ENCODE measurements at places on chromosomes 7 and 10.

GRCh38 chr7:92044148-92044547 lies 90.1 kb downstream of the CYP51A1 start:
- DNase-seq, result peak; percentile 21

- DNase-seq, result no peak
Observed at GRCh38 chr7:356691-357462, 66.9 kb downstream of the FOXL3 start.

DNA sequence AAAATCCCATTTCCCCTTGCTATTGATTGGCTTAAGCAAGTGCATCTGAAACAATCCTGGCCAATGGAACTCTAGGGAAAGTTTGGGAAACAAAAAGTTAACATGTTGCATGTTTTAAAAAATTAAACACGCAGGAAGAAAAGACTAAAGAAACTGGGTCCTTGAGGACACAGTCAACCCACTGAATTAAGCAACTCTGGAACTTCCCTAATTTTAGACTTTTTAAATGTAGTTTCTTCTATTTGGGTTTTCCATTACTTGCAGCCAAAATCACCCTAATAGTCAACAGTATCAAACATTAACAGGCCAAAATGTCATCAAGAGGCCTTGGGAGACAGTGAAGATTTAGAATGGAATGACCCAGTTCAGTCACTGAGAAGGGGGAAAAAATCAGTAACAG lies 40.6 kb downstream of the OSBPL3 start:
- DNase-seq, result no peak

GRCh38 chr7:4018601-4019316 lies 663.3 kb upstream of the FOXK1 start:
- DNase-seq, result peak; percentile 38

DNA sequence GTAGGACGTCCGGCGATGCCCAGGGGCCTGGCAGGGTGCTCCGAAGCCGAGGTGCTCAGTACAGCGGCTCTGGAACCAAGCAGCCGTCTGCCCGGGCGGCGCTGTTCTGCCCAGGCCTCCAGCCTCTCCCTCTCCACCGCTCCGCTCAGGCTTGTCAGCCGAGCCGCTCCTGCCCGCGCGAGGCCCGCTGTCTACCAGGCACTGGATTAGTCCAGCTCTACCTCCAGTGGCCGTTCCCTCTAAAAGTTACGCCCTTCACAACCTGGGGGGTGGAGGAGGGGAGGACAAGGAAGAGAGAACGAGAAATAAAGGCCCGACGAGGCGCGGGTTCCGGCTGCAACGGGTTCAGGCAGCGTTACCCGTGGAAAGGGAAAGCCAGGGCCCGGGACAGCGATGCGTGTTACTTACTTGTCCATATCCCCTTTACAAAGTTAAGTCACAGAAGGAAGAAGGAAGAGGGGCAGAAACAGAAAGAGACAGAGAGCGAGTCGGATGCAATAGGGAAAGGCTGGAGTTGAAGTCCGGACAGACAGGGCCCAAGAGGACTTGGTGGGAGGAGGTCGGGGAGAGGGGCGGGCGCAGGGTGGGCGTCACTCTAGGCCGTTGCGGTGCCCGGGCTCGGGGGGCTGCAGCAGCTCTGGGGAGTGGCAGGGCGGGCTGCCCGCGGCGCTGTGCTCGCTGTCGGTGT lies 2.8 kb downstream of the SP8 start:
- DNase-seq, result no peak

- no peak for DNase-seq
Observed at GRCh38 chr10:93516006-93516380, 19.6 kb downstream of the CEP55 start.

DNA sequence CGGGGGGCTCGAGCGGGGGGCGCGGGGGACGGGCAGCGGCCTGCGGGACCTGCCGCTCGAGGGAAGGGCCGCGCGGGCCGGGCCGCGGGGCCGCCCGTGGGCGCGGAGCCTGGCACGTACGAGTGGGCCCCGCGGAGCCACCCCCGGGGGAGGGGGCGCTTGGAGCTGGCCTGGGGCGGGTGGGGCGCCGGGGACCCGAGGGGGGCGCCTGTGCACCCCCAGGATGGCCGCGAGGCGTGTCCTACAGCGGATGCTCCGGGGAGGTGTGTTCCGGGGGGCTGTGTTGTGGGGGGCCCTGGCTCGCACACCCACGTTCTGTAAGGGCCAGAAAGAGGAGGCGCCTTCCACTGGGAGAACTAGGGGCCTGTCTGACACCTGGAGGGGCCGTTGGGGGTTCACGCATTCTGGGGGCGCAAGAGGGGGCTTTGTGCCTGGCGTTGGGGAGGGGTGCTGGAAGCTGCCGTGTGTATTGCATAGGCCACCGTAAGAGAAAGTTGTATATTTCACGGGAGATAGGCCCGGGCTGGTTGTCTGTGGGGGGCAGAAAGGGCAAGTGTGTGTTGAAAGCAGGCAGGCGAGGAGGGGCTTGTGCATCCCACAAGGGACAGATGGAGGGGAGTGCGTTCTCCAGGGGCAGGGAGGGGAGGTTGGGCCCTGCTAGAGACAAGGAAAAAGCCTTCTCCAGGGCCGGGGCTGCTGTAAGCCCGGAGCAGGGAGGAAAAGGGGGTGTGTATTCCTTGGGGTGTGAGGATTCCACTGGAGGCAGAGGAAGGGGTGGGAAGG lies 663 bp downstream of the VPS37D start:
- DNase-seq, result no peak

DNA sequence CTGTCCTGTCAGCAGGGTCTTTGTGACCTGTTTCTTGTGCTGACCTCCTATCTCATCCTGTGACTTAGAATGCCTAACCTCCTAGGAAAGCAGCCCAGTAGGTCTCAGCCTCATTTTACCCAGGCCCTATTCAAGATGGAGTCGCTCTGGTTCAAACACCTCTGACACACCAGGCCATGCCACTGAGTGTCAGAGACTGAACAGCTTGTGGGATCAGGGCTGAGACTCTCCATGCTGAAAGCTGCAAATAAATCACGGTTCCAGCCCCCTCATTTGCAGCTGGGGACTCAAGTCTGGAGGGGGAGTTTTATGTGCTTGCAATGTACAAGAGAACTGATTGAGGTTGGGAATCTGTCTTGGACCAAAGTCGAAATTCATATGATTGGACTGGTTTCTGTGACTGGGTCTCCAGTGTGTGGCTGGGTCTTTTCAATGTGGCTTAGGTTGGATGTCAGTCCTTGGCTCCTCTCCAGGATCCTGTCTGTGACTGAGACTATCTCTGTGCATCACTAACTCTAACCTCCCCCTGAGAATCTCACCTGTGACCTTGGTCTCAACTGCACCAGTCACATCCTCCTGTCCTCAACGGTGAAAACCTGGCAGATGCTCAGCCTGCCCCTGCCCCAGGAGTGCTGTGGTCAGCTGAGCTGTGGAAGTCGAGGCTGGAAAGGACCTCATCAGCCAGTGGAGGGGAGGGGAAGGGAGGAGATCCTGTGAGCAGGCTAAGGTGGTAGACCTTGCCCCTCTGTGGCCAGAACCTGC lies 11.7 kb downstream of the PRF1 start:
- peak; percentile 6 for DNase-seq

- DNase-seq, result peak; percentile 28
Observed at GRCh38 chr10:114458955-114459354, 54.7 kb upstream of the AFAP1L2 start.

GRCh38 chr10:19531324-19531723 lies 284.9 kb upstream of the PLXDC2 start:
- DNase-seq, result no peak

DNA sequence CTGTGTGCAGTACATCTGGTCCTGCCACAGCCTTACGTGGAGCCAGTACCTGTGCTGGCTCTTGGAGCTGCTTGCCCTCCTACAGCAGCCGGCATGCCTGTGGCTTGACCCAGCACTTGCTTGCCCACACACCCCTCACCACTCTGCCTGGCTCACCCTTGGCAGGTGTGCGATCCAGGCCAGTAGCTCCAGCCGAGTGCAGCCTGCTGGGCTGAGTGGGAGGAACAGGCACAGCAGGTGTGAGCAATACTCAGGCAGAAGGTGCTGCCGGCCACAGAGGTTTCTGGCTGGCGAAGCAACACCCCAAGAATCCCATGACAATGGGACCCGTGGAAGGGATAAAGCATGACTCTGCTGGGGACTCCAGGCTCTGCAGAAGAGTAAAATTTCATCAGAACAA lies 173.5 kb upstream of the ADCY1 start:
- DNase-seq, result no peak

- DNase-seq, result no peak
Observed at GRCh38 chr7:112929421-112929820, 139.2 kb upstream of the TMEM168 start.

GRCh38 chr7:140219672-140220524 lies 43.1 kb upstream of the KDM7A start:
- DNase-seq, result no peak

DNA sequence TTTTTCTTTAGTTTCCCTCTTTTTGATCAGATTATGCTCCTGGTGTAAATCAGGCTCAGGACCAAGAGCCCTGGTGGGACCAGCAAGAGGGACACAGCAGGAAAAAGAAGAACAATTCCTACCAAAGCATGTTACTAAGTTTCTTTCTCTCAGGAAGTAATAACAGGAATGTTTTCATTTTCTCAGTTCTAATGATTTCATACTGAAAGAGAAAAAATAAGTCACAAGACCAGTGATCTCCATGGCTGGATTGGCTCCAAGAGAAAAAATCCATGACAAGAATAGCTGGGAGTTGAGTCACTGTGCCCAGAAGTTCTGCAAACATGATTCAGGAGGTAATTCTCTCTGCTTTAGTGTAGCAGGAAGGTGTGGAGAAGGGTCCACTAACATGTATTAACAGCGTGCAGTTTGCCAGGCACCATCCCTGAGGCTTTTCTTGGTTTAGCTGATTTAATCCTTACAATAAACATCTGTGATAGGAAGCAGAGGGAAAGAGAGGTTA lies 23.8 kb upstream of the IFIT2 start:
- peak; percentile 94 for DNase-seq

DNA sequence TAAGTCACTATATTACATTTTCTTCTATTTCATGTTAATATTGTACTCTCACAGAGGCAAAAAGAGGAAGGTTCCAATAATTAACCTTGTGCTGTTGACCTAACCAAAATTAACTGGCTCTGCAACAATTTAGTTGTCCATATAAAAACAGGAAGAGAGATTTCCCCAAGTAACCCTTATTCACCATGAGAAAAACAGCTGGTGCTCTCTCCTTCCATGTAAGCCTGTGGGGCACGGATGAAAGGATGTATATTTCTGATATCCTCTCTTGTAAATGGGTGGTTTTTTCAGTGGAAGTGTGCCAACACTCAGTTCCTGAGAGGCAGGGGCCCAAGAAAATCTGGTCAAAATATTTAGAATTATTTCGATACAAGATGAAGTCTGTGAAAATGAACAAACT lies 358.1 kb downstream of the CRPPA start:
- DNase-seq, result peak; percentile 32

- DNase-seq, result no peak
Observed at GRCh38 chr7:107046491-107047259, 2.2 kb downstream of the PRKAR2B start.

GRCh38 chr10:6083523-6084475 lies 5.0 kb upstream of the RBM17 start:
- DNase-seq, result no peak

DNA sequence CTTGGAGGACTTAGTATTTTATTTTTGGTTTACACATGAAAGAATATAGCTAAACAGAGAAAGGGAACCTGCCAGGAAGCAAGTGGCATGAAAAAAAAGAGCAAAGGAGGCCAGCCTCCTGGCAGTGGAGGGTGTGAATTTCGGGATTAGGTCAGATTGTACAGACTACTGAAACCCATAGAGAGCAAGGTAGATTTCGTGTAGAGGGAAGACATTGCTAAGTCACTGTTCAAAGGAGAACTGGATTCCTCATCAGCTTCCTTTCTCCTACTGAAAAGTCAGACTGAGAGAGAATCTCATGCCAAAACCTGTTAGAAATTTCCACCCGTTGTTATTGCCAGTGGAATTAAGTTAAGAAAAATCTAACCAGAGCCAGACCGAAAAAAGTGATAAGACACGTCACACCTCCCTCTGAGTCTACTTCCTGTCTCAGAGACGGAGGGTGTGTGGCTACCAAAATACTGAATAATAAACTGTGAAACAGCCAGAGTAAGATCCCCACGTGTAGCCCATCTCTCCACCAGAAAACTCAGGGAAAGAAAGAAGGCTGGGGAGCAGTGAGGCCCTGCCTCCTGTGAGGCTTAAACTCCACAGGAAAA lies 118.8 kb downstream of the SKIDA1 start:
- no peak for DNase-seq

DNA sequence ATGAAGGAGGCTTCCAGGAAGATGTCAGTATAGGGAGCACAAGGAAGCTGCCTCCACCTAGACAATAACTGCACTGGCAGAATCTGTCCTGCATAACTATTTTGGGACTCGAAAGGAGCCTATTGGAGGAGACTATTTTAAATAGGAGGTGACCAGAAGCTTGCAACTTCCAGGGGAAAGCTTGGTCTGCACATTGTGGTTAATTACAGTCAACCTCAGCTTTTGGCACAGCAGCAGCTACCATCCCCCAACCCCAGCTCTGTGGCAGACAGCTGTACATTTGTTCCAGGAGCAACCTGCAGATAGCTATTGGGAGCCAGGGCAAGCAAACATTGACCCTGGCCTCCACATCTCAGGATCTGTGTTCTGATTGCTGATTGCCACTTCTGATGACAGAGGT lies 46.3 kb upstream of the NANOS1 start:
- DNase-seq, result peak; percentile 88

DNA sequence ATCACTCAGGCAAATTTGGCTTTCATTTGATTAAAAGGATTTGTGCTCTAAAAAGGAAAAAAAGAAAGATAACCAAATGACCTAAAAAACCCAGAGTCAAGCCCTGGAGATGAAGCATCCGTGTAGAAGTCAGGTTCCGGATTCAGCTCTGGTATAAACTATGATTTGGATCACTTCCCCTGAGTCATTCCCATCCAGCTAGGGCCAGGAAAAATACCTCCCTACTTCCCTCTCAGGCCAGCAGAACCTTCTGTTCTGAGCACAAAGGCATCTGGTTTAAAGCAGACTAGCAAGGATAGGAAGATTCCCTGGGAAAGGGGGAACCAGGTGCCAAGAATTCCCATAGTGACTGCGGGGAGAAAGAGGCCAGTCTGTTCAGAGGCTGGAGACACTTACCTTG lies 25.7 kb upstream of the NDST2 start:
- no peak for DNase-seq

- DNase-seq, result no peak
Observed at GRCh38 chr10:113285305-113285704, 267.5 kb upstream of the HABP2 start.

DNA sequence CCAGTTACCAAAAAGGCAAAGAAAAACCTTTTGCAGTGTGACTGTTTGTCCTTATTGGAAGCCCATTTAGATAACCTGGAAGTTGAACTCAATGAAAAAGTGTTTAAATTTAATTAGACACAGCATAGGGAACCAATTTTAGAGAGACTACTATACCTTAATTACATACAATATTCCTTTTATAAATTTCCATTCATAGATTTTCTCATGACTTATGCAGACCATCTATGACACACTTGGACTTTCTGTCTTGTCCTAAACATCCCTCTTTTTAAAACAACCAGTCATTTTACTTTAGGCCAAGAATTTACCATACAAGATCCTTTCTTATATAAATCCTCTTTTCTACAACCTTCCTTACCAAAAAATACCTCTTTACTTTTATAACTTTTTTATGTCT lies 61.6 kb downstream of the MTURN start:
- no peak for DNase-seq
